ENCODE measurements at places on chromosomes 11 and 22. TPM values are rescaled to one million over a fixed set of nuclear protein-coding genes. Genes with fewer than 3 reads are reported as not detected.

DNA sequence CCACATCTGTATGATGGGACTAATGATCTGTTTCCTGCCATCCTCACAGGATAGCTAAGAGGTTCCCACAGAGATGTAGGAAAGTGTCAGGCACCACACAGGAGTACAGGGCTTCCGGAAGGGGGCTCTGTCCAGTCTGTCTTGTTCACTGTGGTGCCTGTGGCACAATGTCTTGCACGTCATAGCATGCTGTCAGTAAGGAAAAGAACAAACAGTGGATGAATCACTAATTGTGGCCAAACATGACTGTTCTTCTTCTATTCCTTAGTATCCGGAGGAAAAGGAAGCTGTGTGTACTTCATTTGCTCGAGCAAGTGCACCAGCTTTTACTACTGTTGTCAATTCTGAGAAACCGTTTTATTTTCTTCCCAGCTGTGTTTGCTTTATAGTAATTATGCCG is 73.4 kb upstream of the YWHAH start:
- DNase-seq: no peak

The PKDREJ gene
- 2.4 TPM for total RNA-seq

The OR52E4 gene
- total RNA-seq: 4.6 TPM

- DNase-seq: no peak
These were observed 54.7 kb upstream of the TCF20 start for GRCh38 chr22:42324990-42325710.

Measured in umbilical cord (tissue), 2 donors.